ENCODE measurements at places on chromosomes 4 and X.

- DNase-seq: no peak
These were observed 75.2 kb downstream of the GABRB1 start for GRCh38 chr4:47106561-47106960.

- DNase-seq: no peak
These were observed 53.0 kb upstream of the KDR start for GRCh38 chr4:55178226-55179005.

- no peak for DNase-seq
These were observed 67.7 kb downstream of the SLC4A4 start for GRCh38 chr4:71406459-71406963.

DNA sequence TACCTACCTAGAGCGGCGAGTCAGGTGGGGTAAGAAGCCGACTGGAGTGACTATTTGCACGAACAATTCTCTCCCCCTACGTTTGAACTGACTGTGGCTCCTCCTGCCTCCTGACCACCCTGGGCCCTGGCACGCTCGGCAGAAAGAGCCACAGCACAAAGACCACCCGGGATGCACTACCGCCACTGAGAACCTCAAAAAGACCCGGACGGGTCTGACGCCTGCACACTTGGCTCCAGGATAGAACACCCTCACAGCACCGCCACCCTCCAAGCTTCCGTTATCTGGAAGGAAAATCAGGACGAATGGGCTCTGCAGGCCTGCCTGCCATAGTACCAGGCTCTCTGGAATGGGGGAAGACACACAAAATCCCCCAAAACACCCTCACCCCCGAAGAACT is 2.2 kb downstream of the LRPAP1 start:
- no peak for DNase-seq

- DNase-seq: no peak
These were observed 55.3 kb downstream of the TMPRSS11F start for GRCh38 chr4:68074397-68074796.

DNA sequence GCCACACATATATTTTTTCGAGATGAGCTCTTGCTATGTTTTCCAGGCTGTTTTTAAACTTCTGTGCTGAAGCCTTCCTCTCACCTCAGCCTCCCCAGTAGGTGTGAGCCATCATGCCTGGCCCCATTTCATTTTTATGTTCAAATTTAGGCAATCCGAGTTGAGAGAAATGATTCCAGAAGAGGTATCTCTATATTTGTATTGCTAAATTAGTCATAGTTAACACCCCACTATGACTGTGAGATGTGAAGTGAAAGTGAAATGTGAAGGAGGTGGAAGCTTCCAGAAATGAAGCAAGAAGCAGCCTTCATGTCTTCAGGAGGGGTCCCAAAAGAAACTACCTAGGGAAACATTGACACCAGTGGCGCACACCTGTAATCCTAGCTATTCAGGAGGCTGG is 17.7 kb downstream of the APELA start:
- DNase-seq: no peak

- DNase-seq: no peak
These were observed 26.1 kb downstream of the GASK1B start for GRCh38 chr4:158146736-158147135.

GRCh38 chr4:184953971-184954370 is 64.3 kb upstream of the HELT start:
- DNase-seq: no peak

DNA sequence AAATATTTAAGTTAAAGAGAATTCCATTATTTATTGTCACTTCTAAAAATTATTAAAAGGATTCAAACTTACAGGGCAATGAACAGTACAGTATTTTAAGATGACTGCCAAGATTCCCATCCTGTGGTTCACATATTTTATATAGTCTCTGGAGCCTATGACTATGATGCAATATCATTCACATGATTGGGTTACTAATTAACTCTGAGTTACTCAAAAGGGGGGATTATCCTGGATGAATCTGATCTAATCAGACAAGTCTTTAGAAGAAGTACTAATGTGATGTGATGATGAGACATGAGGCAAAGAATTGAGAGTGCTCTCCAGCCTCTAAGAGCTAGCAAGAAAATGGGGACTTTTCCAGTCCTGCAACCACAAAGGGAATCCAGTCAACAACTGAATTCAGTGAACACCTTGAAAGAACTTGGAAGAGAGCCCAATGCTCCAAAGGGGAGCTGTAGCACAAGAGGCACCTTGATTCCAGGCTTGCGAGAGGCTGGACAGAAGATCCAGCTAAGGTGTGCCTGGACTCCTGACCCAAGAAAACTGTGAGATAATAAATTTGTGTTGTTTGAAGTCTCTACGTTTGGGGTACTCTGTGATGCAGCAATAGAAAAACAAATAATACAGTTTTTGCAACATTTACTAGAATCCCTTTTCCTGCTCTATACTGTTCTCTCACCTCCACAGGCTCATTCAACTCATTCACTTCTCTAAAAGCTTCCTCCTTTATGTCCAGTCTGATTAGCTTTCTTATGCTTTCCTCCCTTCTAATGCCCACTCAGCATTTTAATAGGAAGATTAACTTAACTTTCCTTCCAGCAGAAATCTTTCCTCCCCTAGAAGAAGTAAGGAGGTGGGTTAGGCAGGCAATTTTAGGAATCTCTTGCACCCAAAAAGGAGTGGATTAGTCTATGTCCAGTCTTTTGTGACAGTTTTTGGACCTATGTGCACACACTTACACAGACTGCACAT is 133.8 kb upstream of the LCORL start:
- DNase-seq: no peak

DNA sequence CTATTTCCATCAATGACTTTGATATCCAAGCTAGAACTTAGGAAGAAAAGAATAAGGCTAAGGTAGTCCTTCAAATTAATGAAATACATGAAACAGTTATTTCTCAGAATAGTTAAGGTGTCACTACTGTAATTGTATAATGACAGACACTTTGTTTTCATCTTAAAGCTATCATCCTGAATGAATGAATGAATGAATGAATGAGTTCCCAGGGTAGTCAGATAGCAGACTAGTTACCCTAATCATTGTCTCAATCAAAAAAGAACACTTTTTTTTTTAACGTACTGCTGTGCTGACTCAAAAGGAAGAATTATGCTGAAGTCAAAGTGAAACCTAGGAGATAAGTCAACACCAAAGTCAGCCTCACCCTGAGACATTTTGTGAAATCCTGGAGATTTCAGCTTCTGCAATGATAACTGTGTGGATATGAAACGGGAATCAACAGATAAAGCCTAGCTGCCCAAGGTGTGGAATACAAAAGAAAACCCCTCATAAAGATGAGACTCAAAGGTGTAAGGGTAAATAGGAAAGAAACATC is 68.3 kb upstream of the CNKSR2 start:
- no peak for DNase-seq

DNA sequence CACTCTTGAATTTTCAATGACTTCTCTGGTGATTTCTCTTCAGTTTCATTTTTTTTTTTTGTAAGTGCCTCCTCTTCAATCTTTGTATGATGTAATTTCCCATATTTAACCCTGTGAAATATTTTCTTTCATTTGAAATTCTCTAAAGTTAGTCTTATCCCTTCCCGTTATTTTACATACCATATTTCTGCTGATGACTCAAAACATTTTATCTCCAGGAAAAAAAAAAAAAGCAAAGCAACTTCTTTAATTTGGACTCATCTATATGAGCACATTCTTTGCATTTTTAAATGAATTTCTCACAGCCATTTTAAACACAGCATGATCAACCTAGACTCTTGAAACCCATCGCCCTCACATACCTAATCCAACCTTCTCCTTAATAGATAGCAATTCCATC is 1831.4 kb downstream of the ARAP2 start:
- DNase-seq: no peak

GRCh38 chr4:102234243-102234838 is 110.9 kb downstream of the SLC39A8 start:
- no peak for DNase-seq

DNA sequence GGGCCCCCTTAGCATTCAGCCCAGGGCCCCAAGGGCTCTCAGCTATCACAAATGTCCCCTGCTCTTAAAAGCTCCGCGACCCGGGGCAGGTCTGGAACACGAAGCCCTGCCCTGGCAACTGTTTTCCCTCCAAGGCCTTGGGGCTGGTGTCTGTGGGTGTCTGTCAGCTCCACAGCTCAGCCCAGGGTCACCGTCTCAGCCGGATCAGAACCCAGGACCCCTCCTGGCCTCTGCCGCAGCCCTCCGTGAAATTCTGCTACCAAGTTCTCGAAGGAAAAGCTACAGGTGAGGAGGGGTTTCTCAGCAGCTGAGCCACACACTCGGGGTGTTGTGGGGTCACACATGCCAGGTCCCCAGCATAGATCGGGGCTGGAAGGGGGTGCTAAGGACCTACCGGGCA is 61.2 kb downstream of the ACOX3 start:
- no peak for DNase-seq

DNA sequence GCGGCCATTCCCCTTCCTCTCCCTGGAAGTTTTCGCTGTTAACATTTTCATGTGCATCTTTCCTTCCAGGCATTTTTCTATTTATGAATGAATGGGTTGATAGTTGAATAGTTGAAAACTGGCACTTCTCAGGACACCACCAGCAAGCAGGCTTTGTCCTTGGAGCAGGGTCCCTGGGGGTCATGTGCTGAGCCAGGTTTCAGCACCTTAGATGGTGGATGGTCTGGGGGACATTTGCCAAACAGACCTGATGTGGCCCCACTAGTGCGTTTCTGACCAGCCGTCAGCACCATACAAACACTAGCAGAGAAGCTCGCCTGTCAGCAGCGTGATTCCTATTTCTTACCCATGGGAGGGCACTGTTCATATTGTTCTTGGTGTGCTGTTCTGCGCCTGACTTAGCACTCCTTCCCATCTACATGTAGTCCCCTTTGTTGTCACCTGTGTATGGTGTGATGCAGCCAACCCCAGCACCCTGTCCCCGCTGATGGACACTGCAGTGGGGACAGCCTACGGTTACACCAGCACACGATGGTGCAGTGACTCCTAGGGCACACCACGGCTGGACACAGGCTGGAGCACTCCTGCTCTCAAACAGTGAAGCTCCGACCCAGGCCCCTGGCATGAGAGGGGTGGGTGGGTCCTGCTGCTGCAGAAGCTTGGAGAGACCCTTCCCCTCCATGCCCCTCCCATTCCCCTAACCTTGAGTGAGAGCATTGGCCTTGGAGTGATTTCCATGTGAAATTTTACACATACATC is 27.2 kb upstream of the WFS1 start:
- DNase-seq: no peak

DNA sequence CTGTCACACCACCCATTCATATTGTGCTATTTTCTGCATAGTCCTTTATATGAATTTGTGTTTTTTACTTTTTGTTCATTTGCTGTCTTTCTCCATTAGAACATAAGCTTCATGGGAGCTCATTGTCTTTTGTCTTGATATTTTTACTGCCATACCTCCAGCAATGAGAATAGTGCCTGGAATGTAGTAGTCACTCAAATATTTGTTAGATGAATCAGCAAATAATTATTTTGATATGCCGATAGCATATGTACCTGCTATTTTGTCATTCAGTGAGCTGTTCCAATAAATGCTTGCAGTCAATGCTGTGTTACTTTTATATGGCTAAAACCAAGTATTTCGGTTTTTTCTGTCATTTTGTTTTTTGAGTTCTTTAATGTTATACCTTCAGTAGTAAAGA is 43.5 kb upstream of the SLC25A31 start:
- DNase-seq: no peak

DNA sequence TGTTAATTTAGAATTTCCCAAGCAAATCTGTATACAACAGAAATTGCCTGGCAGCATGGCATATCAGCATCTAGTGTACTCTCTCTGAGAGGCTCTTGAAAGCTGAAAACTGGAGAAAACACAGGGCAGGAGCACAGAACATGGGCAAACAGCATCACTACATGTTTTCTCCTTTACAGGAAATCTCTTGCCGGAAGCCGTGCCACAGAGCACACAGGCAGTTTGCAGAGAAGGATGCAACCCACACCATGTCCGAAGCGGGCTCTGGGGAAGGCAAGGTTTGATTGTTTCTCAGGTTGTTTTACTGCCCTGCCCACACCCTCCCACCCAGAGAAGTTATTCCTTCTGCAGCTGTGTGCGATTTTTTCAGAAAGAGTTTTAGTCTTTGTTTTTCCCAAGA is 41.1 kb upstream of the FAM9C start:
- peak; percentile 43 for DNase-seq

DNA sequence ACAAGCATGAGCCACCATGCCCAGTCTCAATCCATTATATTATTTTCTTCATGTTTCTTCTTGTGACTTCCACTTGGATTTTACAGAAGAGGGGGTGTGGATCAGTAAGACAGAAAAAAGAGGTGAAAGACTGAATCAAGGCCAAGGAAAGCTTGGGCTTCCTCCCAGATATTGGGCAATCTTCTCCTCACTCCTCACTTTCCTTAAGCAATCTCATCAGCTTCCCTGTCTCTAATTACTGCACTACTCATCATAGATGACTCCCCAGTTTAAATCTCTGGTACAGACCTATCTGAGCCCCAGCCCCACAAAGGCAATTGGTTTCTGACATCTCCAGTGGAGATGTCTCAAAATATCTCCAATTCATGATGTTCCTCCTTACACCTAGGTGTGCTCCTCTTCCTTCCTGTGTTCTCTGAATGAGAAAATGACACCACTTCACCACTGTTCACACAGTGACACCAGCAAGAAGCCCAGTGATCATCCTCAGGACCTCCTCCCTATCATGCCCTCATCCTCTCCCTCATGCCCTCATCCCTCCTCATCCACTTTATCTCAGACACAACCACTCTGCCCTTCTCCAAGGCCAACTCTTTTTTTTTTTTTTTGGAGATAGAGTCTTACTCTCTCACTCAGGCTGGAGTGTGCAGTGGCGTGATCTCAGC is 44.8 kb upstream of the HERC6 start:
- DNase-seq: no peak

GRCh38 chr4:138804711-138805110 is 210.9 kb upstream of the NOCT start:
- DNase-seq: no peak

- DNase-seq: no peak
These were observed 16.4 kb downstream of the SCARB2 start for GRCh38 chr4:76197031-76197743.

DNA sequence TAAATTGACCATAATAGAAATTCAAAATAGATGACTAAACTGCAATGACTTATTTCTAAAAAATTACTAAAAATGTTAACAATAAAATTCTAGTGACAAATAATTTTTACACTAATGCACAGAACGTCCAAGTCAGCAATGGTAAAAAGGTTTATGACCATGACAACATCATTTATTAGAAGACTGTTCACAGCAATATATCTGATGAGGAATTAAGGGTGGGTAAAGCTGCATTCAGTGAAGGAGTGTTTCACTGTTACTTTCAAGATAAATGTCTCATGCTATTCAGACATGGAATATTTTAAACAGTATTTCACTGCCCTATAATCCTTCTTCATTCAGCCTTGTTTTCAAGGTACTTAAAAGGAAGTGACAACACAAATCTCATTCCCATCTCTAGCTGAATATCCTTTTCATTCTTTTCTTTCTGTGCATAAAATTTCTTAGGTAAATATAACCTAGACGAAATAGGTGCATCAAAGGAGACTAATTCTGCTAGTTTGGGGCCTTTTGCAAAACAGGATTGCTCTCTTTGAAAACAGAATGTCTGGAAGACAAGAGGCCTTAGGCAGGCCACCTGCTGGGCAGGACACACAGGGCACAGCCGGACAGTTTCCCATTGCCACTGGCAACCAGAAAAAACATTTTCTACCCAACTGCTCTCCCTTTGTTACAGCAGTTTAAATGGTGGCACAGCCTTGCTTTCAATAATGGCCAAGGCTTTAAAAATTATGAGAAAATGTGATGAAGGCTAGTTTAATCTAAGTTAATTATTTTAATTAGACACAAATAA is 600.3 kb downstream of the SPRY1 start:
- no peak for DNase-seq
